ENCODE measurements at places on chromosomes 1 and 21. TPM values are rescaled to one million over a fixed set of nuclear protein-coding genes. Genes with fewer than 3 reads are reported as not detected.

The CENPF gene
- total RNA-seq: 79.4 TPM

The THEM5 gene
- not detected for total RNA-seq

The HHIPL2 gene
- 0.14 TPM for total RNA-seq

The TFF2 gene
- not detected for total RNA-seq

The S100A3 gene
- not detected for total RNA-seq

GRCh38 chr1:25794325-25794724 lies 5.7 kb upstream of the SELENON start:
- no peak for DNase-seq

DNA sequence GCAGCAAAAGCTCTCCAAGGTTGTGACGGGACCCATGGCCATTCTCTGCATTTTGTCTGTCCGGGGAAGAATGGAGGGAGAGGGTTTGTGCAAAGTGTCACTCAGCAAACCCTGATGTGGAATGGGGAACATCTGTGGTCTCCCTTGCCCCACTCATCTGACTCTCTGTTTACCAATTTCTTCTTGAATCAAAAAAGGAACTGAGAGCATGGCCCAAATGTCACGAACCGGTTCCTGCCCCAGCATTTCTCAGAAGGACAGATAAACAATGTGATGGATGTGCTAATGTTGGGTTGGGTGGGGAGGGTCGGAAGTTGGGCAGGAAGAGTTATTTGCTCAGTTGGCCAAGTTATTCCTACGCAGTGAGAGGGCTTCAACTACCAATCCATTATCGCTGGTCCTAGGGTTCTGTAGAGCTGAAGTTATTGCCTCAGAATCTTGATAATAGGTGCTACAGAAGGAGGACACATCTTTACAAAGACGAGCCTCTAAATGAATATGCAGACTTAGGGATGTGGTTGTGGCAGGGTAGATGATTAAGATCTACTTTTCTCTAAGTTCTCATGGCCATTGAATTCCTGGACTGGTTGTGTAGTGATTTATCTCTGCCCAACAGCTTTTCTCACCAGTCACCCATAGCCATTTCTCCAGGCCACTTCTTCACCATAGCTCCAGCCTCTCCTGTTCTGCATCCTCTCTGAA lies 9.6 kb upstream of the DUSP12 start:
- no peak for DNase-seq

DNA sequence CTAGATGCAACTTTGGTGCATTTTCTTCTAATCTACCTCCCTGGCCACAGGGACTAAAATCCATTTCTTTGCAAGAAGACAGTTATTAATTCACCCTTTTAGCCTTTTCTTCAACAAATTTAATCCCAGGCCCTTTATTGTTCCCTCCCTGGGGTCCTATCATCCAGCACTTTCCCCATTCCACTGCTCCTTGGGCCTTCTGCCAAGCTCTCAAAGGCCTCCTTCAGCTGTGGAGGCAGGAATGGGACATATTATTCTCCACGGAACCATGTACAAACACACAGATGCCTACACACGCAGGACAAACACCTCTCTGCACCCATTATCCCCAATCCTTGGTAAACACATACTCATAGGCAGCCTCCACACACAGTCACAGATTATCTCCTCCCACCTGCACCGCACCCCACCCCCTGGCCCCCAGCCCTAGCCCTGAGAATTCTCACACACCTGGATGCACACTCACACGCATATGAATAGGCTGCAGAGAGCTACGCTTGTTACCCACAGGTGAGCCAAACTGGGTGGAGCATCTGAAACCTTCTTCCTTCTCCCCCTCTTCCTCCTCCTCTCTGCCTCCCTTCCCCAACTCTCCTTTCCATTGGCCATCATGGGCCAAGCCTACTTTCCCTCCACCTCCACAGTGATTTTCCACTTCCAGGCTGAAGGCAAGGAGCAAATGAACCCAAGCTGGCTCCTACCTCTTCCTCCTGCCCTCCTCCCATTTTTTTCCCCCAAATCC lies 11.7 kb downstream of the TAGLN2 start:
- DNase-seq: no peak

DNA sequence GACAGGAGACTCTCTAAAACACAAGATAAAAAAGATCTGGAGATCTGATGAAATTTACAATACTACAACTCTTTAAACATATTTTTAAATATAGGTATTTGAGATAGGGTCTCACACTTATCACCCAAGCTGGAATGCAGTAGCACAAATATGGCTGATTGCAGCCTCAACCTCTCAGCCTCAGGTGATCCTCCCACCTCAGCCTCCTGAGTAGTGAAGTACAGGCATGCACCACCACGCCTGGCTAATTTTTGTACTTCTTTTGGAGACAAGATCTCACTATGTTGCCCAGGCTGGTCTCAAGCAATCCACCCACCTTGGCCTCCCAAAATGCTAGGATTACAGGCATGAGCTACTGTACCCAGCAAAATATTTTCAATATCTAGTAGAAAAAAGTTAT lies 170.0 kb upstream of the NR5A2 start:
- no peak for DNase-seq

DNA sequence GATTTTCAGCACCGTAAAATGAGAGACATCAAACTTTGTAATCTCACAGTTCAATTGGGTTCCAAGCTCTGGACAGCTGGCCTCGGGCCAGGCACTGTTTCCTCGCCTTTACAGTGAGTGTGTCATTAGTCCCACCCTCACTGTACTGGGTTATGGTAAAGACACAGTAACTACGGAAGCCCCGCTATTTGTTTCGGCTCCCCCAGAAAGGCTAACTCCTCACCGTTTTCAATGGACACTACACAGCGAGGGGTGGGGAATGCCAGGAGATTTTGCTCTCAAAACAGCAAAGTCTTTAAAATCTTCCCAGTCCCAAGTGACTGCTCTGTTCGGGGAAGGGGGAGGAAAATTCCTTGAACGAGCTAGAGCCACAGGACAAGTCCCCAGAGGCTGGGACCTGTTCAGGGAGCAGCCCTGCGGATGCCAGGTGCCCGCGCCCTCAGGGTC lies 757 bp upstream of the SPSB1 start:
- DNase-seq: no peak

GRCh38 chr1:150994248-150994647 lies 12.2 kb downstream of the ANXA9 start:
- DNase-seq: no peak
